Neural crest cell (in vitro differentiated cells): ENCODE measurements at places on chromosomes 3 and 15. TPM values are rescaled to one million over a fixed set of nuclear protein-coding genes. Genes with fewer than 3 reads are reported as not detected.

GRCh38 chr15:100134089-100134583 lies 207.6 kb downstream of the ADAMTS17 start:
- DNase-seq = no peak

GRCh38 chr3:117756563-117756962 lies 1047.0 kb downstream of the TUSC7 start:
- DNase-seq = no peak

GRCh38 chr15:31758126-31758525 lies 272.2 kb upstream of the CHRNA7 start:
- no peak for DNase-seq

DNA sequence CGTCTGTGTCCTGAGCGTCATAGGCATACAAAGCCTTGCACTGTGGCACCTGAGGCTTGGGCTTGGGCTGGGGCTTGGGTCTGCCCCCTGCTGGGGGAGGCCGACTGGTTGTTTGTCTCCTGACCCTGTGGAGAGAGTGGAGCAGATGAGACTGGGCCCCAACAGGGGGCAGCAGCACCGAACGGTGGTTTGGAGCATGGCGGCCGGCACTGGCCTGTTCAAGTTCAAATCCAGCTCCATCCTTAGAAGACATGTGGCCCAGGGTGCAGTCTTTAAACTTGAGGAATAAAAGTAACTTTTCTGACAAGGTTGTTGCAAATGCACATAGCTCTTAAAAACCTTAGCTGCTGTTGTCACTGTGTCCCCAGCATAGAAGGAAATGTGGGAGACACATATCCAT lies 33.3 kb downstream of the CCNB2 start:
- DNase-seq = peak; percentile 20

- no peak for DNase-seq
Measured at GRCh38 chr3:13518516-13518953, 30.4 kb upstream of the FBLN2 start.

- no peak for DNase-seq
Measured at GRCh38 chr15:53346583-53346982, 412.9 kb downstream of the WDR72 start.

DNA sequence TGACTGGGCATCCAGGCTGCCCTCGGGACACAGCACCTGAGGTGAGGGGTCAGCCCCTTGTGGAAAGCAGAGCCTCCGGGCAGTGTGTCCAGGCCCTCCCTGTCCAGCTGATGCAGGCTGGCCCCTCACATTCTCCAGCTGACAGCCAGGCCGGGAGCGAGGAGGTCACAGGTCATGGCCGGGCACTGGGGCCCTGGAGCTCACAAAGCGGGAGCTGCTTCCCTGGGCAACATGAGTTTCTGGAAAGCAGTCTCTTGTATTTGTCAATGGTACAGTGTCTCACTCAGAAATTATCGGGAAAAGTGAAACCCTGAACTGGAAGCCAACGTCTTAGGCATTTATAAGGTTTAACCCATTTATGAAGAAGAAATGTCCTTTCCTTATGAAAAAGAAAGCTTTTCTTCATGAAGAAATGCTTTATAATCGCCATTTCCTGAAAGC lies 118.5 kb downstream of the OPA1 start:
- DNase-seq = peak; percentile 76

DNA sequence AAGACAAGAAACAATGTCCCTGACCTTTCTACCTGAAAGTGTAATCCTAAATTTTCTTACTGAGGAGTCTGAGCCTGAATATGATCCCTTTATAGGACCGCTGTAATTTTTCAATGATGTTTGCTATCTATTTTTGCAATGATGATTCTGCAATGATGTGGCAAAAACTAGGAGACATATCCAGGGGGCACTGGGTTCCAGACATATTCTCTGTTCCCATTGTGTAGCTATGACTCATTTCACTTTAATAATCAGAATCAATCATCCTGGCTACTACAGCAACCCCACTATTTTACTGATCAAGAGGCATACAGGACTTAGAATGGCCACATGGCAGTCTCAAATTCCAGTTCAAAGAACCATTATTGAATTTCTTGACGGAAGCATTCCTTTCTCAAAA lies 85.9 kb downstream of the AQR start:
- DNase-seq = no peak

DNA sequence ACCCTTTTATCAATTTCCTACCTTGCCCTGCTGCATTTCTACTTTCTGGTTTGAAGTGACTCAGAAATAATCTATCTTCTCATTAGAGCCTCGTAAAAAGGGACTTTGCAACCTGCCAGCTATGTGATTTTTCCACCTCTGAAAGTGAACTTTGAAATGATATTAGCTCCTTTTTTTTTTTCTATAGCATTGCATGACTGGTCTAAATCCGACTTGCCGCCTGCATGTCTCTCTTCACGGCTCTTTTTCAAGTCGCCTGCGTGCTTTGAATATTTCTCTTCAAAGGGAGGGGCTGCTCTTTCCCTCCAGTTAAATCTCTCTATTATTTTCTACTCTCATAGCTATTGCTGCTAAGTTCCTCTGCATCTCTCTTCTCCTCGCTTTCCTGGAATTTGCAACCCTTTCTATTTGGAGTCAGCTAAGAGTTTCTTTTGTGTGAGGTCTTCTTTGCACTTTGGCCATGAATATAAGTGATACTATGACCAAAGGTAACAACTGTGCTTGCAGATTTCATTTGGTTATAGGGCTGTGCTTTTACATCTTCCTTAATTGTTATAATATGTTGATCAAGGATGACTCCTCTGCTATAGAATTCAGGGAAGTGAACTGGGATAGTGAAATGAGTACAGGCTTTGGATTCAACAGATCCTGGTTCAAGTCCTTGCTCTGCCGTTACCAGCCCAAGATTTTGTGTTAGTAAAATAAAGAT lies 541.1 kb downstream of the AGBL1 start:
- no peak for DNase-seq

GRCh38 chr3:127073941-127074820 lies 91.3 kb downstream of the PLXNA1 start:
- DNase-seq = no peak

GRCh38 chr3:132034486-132035464 lies at the start of gene CPNE4:
CPNE4 (minus strand) TSS chr3:132035014.
- peak; percentile 98 for DNase-seq

- DNase-seq = no peak
Measured at GRCh38 chr15:40320931-40321371, 2.5 kb upstream of the INAFM2 start.

- DNase-seq = no peak
Measured at GRCh38 chr3:124172816-124173215, 180.9 kb upstream of the ROPN1 start.

DNA sequence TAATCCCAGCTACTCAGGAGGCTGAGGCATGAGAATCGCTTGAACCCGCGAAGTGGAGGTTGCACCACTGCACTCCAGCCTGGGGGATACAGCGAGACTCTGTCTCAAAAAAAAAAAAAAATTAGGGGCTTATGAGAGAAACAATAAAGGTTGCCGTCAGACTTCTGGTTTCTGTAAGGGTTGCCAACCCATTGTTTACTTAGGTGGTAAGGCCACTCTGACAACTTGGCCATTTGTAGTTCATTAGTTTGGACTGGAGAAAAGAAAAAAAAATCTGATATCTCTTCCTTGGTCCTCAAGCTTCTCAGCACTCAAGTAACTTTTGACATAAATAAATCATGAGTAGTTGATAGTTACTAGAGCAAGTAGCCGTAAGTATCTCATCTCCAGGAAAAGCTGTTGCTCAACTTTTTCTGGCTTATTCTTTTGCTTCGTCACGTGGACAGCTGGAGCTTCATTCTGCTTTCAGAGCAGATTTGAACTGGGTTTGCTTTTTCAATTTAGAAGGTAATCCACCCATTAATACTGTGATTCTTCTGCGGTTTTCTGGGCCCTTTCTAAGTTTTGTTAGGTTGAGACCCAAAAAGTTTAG lies 9.4 kb downstream of the SNX1 start:
- DNase-seq = no peak

DNA sequence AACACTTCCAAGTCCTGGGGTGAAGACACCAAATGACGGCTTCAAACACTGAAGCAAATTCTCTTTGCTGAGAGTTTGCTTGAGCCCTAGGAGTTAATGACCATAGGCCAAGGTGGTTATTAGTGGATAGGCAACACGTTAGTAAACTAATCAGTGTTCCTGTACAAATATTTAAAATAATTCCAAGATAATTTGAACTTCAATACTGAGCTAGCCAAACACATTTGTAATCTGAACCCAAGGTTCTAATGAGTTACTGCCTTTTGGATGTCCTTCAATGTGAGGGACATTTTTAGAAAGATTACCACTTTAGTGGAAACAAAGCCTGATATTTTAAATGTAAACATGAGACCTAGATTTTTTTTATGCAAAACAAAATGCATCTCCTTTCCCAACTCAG lies 94.6 kb downstream of the THRB start:
- DNase-seq = no peak

DNA sequence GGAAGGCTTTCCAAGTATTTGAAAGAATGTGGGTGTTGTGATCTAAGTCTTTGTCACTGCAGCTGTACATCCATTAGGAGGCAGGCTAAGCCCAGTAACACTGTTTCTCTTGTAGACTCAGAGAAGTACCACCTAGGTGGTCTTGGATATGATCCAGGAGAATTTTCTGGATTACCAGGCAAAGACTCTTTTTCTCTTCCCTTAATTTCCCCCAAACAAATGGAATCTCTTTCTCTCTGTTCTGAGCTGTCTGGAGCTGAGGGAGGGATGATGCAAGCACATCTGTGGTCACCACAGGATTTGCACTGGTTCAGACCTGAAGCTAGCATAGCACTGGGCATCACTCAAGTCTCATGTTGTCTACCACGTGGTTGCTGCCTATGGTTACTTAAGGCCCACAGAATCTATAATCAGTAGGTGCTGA lies 227.6 kb downstream of the NECTIN3 start:
- DNase-seq = no peak

GRCh38 chr15:52737720-52738119 lies 52.4 kb downstream of the ONECUT1 start:
- DNase-seq = no peak

- no peak for DNase-seq
Measured at GRCh38 chr3:107963581-107963980, 127.2 kb downstream of the CD47 start.

The GPR27 gene
- total RNA-seq = 9.4 and 10.4 TPM in 2 replicates

The PODXL2 gene
- 70.8 and 74.0 TPM in 2 replicates for total RNA-seq

The OSBPL10 gene
- 18.7 and 20.4 TPM in 2 replicates for total RNA-seq

The DISP2 gene
- 2.0 and 3.1 TPM in 2 replicates for total RNA-seq

The AGBL1 gene
- 0.05 and 0.07 TPM in 2 replicates for total RNA-seq

The PLXND1 gene
- total RNA-seq = 39.4 and 44.3 TPM in 2 replicates

The ROBO1 gene
- 83.5 and 88.7 TPM in 2 replicates for total RNA-seq

The FAM81A gene
- total RNA-seq = 3.8 and 4.2 TPM in 2 replicates

The CPLX3 gene
- total RNA-seq = not detected in 2 replicates

The AP4E1 gene
- 10.8 and 11.7 TPM in 2 replicates for total RNA-seq

The EPHB3 gene
- total RNA-seq = 9.7 and 13.4 TPM in 2 replicates

The ATP2C1 gene
- total RNA-seq = 66.8 and 73.8 TPM in 2 replicates

The MUSTN1 gene
- 3.4 and 4.1 TPM in 2 replicates for total RNA-seq

The PRSS50 gene
- total RNA-seq = 0.35 and 0.39 TPM in 2 replicates

The GPR87 gene
- not detected in 2 replicates for total RNA-seq

The BTLA gene
- not detected in 2 replicates for total RNA-seq

The UACA gene
- 36.8 and 37.8 TPM in 2 replicates for total RNA-seq

The PPP1R2 gene
- 29.6 and 31.5 TPM in 2 replicates for total RNA-seq
